Anterior cingulate cortex (tissue), 58 donors: ENCODE measurements at places on chromosomes 7 and 10.

DNA sequence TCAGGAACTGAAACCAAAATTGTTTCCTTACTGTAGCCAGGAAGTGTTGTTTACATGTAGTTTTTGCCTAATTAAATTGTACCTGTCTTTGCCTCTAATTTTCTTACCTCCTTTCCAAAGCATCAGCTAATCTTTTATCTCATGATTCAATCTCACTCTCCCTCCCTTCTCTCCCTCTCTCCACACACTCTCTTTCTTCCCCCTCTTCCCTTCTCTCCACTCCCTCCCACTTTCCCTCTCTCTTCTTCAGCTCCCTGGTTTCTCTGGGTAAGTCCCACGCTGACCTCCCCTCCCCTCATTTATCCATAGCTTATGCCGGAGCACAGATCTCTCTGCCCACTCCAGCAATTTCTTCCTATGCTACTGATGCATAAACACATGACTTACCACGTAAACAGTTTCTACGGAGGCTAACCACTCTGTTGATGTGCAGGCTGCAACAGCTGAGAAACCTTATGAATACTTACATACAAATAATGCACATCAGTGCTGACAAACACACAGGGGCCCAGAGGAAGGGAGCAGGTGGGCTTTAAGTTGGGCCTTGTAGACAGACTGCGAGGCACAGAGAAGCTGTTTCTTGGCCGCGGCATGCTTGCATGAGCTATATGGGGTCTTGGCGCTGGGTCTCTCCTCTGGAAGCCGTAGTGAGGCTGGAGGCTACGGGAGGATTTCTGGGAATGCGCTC, 174.4 kb upstream of the PLXNA4 start:
- peak; percentile 19 for DNase-seq

DNA sequence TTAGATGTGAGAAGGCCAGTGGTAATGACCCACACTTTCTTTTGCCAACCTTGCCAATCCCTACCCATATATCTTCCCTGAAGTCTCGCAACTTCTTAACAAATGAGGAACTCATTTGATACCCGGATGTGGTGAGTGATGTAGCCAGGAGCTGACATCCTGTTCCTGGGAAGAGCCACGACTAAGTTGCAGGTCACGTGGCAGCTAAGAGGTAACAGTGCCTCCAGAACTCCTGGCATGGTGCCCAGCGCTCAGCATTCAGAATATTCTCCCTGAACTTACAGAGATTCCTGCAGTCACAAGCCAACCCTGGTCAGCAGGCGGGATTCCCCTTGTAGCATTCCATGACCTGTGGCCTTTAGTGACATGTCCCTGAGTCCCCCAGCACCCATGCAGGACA, 282.5 kb downstream of the GALNT17 start:
- no peak for DNase-seq

- no peak for DNase-seq
Measured at GRCh38 chr7:150947241-150947745, 30.8 kb downstream of the KCNH2 start.

DNA sequence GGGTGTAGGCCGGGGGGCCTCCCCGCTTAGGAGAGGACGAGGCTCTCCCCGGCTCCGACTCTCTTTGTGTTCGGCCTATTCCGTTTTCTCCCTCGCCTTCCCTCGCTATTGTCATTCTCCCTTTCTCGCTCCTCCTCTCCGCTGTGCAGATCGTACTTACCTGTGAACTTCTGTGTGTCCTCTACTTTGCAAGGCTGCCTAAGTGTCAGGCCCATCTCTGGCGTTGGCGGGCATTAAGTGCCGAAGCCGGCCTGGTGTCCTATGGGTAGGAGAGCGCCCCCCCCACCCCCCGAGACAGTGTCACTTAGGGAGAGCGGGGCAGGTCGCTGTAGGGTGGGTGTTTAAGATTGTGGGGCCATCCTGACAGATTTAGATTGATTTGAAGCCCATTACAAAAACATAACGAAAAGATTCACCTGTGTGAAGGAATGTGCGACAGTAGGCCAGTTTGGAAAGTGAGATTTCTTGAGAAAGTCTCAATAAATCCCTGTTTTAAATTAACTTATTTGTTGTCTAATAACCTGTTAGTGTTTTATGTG, 579 bp downstream of the RBM33 start:
- no peak for DNase-seq

GRCh38 chr10:124526621-124527267, 65.1 kb downstream of the LHPP start:
- no peak for DNase-seq

DNA sequence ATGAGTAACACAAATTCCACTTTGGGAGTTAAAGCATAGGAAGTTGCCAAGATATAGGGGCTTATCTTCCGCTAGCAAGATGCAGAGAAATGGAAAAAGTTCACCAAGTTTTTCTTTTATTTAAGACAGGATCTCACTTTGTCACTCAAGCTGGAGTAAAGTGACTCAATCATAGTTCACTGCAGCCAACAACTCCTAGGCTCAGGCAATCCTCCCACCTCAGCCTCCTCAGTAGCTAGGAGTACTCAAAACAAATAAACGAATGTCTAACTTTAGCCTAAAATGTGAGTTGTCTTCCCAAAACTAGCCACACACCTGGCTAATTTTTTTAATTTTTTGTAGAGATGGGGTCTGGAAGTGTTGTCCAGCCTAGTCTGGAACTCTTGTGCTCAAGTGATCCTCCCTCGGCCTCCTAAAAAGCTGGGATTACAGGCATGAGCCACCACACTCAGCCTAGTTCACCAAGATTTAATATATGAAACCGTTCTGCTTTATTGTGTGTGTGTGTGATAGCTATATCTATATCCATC, 9.9 kb downstream of the VIM start:
- no peak for DNase-seq

DNA sequence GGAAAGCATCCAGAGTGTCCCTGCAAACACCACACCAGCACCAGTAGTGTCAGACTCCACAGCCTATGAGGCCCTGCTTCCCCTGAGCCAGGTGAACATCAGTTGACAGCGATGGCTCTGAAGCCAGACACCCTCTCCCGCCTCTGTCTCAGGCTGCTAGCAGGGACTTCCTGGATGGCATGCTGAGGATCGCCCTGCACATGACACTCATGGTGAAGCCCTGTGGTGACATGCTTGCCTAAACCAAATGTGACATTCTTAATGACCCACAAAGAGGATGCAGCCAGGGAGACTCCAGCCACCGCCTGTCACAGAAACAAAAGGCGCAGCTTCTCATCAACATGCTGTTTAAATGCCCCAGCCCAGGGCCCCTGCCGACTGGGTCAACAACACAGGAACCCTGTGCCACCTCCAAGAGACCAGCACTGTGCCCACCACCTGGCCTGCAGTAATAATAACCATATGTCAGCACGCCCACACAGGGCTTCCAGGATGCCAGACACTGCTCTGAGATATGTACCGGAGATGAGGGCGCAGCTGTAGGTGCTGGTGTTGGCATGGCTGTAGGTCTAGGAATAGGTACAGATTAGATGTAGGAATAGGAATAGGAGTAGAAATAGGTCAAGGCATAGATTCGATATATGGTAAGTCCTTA, 81.3 kb downstream of the GRID1 start:
- DNase-seq, result no peak
